ENCODE measurements at places on chromosomes 16 and 17.

DNA sequence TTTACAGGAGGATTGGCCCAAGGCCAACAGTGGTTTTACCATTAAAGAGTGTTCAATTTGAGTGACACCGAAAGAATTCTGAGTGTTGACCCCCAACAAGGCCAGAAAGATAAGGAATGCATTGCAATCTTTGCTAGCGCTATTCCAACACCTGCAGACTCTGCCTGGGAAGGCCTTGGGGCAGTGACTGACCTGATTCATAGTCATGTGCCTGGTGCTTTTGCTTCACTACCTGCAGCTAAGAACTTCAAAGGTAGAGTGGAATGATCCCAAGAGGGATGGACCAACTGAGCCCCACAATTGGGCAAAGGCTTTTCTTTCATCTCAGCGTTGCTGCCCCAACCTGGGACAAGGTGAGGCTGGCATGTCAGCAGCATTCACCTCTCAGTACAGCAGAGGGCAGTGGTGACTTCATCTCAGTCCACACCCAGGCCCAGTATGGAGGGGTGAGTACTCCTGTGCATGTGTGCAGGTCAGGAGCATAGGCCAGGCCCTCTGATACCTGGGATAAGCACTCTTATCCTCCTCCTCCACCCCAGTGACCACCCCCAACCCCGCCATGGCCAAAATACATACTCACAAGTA is 149.6 kb upstream of the GNAO1 start:
- no peak for DNase-seq

DNA sequence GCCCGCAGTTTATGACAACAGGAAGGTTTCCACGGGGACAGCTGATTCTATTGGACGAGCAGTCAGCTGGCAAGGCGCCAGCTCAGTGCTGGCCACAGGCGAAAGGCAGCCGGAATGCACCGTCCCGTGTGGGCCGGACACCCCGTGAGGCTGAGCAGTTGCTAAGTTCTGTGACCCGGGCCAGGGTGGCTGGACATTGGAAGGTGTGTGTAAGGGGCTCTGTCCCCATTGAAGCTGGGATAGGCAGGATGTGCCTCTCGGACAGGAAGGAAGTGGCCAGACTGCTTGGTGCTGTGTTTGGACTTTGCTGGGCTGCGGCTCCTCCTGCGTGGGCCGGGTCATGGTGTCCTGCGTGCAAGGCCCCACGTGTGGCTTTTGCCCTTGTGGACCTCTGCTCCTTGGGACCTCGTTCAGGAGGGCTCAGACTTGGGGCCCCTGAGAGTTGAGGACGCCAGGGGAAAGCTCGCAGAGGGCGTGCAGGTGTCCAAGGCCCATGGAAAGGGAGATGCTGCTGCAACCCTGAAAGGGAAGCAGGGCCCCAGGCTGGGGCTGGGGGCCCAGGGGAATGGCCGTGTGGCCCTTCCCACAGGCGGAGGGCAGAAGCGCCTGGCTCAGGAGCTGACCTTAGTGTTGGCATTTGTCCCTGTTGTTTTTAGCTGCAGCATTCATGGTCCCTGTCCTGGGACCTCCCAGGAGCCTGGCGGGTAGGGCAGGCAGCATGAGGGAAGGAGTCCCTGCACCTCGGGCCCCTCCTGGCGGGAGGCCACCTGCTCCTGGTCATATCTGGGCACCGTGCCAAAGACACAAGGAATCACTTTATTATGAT is 10.0 kb downstream of the BAIAP2 start:
- DNase-seq, result peak; percentile 40

DNA sequence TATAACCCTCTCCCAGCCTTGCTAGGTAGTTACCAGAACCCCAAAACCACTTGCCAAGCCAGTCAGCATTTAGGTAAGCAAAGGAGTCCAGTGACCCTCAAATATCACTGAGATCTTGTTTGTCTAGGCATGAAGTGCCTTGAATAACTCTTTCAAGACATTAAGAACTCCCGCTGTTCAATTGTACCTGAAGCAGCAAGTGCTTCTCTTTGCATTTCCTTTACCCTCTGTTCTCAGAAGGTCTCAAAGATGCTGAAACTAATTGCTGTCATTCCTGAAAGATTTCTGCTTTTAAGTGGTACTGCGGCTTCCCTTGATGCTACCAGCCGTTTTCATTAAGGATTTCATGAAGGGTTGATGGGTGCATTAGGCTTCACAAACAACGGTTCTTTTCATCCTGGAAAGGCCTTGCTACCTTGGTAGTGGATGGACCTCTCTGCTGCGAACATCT is 142.7 kb downstream of the PITPNC1 start:
- DNase-seq, result no peak

DNA sequence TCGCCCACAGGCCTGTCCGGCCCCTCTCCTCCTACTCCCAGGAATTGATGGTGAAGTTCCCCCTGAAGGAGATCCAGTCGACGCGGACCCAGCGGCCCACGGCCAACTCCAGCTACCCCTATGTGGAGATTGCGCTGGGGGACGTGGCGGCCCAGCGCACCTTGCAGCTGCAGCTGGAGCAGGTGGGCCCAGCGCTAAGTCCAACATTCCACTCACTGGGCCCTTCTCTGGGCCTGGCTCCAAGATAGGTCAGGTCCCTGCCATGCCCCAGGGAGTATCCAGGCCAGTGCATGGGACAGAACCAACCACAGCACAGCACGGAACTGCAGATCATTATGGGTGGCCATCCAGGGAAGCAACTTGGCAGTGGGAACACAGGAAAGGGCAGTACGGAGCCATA is 9.9 kb upstream of the ALKBH5 start:
- DNase-seq, result no peak

DNA sequence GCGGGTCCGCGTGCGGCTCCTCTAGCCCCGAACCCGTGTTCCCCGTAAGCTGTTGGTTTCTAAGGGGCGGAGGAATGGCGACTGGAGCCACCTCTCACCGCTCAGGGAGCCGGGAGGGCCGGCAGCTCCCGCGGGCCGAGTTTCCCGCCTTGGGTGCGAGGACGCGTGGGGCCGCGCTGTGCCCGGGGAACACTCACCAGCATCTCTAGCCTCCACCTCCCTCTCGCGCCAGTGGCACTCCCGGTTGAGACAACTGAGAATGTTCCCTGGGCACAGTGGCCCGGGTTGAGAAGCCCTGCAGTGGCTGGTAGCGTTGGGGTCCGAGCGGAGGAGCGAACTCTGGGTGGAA is 560 bp downstream of the TELO2 start:
- DNase-seq, result peak; percentile 17

- no peak for DNase-seq
Observed at GRCh38 chr17:27345141-27345904, 51.4 kb downstream of the WSB1 start.

- DNase-seq, result peak; percentile 50
Observed at GRCh38 chr16:74169687-74170376, 126.8 kb upstream of the PSMD7 start.
